ENCODE measurements at places on chromosomes 2 and 18.

- DNase-seq: no peak
Observed at GRCh38 chr2:219619235-219619634, 8.2 kb upstream of the SLC4A3 start.

DNA sequence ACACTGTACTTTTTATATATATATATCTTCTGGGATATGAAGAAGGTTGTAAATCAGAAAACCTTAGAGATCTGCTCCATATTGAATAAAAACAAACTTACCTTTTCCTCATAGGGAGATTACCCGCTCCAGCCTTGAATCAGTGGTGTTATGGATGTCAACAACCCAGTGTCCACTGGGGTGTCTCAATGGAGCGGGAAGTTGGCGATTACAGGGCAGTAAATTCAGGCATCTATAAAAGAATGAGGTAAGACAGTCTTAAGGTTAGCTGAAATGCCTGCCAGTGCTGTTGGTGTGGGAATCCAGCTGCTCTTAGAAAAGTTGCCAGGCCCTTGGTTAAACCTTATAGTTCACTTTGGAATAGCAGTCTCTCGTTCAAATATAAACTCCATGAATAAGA is 102.3 kb downstream of the R3HDM1 start:
- DNase-seq: no peak

- DNase-seq: no peak
Observed at GRCh38 chr2:21234464-21235120, 110.8 kb downstream of the TDRD15 start.

DNA sequence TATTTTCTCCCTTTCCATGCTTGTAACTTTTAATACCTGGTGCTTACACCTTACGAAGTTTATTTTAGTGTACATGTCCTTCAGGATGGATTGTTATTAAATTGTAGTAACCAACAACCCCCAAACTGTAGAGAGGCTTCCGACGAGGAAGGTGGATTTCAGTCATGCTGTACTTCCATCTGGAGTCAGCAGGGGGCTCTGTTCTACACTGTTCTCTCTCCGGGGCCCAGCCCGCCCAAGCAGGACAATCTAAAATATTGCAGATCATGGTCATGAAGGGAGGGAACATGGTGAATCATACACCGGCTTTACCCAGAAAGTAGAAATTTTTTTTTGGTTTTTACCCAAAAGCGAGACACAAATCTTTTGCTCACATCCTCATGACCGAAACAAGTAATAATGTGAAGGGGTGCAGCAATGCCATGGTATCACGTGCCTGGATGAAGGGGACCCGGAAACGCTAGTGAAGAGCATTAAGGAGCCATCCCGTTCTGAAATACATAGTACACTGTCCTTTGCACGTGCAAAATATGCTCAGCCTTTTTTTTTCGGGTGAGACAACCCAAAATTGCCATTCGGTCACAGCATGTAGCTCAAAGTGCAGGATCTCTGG is 884.8 kb downstream of the EPHA4 start:
- peak; percentile 29 for DNase-seq

GRCh38 chr18:394262-394986 is 106.1 kb downstream of the COLEC12 start:
- no peak for DNase-seq

DNA sequence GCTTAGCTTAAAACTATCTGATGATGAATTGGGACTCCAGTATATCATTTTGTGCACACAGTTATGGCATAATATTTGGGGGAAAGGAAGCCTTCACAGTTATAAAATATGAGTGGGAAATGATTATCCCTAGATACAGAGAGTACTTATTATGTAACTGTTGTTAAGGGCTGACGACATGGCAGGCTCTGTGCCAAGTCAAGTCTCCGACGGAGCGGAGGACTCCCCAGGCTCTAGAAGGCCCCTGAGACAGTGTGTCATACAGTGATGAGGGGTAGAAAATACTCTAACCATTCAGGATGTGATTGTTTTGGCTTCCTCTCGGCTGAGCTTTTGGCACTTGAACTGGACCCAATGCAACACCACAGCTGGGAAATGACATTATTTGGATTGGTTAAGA is 211.8 kb downstream of the SLC8A1 start:
- no peak for DNase-seq

DNA sequence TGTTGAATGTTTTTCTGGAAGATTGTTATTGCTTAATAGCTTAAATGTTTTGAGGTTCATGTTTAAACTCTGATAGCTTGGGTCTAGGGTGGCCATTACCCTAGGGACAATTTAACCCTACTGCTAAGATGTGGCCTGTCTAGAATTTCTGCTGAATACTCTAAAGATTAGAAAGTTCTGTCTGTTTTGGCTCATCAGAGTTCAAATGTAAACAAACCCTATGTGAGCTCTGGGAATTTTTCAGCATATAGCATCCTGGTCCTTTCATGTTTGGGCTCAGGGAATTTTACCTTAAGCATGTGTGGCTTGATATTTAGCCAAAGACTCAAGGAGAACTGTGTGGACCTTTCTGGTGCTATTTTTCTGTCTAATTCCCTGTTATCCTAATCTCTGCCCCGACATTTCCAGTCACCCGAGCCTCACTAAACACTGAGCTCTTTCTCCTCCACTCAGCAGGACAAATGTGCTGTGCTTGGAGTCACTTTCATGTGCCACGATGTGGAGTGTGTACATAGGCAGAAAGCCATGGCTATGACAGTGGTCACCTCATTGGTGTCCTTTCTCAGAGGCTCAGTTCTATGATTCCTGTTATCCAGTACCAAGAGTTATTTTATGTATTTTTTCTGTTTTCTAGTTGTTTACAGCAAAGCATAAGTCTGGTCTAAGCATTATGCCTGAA is 492.5 kb upstream of the SPHKAP start:
- DNase-seq: no peak

Data from activated T-cell treated with anti-CD3 and anti-CD28 coated beads for 48 hours (primary cell).